K562 (cell line): ENCODE measurements at places on chromosomes 3 and 15.

- no peaks in the 10 kb centered on the region for H3K4me1 ChIP-seq
- no peaks in the 10 kb centered on the region for H3K36me3 ChIP-seq
- H3K27me3 ChIP-seq: no peaks in the 10 kb centered on the region
- H3K27ac ChIP-seq: no peak overlapping the region
Observed at GRCh38 chr3:178982137-178982536, 89.5 kb downstream of the ZMAT3 start.

DNA sequence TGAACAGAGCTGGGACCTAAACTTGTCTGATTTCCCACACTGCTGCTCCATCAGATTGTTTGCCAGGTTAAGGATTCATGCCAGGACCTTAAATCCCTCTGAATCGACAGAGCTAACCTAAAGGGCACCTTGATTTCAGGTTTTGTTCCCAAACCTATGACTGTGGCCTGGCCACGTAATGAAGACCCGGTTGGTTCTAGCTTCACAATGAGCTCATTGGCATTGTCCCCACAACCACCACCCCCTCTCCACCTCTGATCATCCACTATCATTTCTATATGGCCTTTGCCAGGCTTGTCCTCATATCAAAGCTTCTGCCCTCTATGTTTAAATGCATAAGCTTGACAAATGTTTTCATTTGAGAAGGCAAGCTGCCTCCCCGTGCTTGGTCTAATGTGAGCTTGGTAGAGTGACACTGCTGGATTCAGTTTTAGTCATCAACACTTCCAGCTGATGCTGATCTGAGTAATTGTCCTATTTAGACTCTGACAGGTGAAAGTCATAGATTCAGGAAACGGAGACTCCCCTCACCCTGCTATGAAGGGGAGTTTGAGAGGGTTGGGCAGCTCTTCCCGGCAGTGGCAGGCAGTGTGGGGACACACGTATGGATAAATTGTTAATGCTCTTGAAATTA, 407.1 kb upstream of the CFAP20DC start:
- no peak overlapping the region for H3K27ac ChIP-seq
- no peak overlapping the region for H3K4me3 ChIP-seq
- no peak for DNase-seq

DNA sequence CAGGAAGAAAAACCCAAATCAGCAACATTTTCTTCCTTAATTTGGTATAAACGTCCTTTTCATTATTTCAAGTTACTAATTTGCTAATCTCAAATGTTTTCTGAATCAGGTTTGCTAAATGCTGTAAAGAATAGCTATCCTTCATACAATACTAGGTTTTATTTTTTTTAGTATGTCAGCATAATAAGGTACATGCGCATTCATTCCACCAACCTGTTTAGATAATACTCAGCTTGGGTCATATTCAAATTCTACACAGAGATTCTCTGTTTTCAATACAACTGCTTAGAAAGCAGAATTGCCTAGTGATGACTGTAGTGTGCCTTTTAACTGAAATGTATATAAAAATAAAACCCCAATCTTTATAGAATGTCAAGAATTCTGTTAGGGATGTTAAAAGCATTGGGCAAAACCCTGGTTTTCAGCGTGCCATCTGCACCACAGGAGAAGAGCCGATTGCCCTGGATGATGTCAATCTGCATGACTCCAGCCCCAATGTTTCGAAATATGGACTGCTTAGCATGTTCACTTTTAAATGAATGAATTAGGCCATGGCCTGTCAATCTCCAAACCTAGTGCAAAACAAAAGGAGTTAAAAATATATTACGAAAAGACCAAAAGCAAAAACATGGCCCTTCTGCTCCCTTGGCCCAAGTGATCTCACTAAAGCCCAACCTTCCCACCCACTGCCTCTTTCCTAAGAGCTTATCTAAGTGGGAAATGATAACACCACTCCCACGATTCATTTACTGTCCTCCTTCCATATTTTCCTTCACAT, 107.4 kb downstream of the GLDN start:
- no peak overlapping the region for H3K27ac ChIP-seq
- H3K27me3 ChIP-seq: no peaks in the 10 kb centered on the region
- H3K4me1 ChIP-seq: no peaks in the 10 kb centered on the region
- peaks cover 66% of the 10 kb centered on the region for H3K36me3 ChIP-seq

DNA sequence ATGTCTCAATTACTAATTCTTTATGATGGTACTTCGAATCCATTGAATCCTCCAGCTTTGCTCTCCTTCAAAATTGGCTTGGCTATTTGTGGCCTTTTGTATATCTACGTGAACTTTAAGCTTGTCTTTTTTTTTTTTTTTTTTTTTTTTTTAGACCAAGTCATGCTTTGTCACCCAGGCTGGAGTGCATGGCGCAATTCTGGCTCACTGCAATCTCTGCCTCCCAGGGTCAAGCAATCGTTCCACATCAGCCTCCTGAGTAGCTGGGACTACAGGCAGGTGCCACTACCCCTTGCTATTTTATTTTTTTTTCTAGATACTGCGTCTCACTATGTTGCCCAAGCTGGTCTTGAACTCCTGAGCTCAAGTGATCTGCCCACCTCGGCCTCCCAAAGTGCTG, 7.7 kb upstream of the DIPK2A start:
- H3K4me3 ChIP-seq: no peak overlapping the region
- no peaks in the 10 kb centered on the region for H3K4me1 ChIP-seq
- no peak for DNase-seq
- no peaks in the 10 kb centered on the region for H3K27me3 ChIP-seq

DNA sequence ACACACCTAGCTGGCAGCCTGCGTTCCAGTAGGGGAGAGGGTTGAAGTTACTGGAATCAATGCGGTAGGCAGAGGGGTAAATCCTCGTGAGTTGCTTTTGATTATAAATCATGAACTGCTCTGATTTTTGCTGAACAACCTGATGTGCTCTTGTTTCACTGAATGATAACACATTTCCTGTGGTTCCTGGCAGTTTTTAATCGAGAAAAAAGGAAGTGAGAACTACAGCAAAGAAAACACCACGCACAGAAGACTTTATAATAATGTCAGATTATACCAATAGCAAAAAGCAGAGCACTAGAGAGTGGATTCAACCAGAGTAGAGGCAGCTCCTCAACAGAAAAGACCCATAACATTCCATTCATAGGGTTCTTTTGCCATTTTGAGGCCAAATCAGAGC, 200.8 kb upstream of the STRIT1 start:
- no peak for DNase-seq
- no peaks in the 10 kb centered on the region for H3K27me3 ChIP-seq
- H3K36me3 ChIP-seq: no peaks in the 10 kb centered on the region
- no peaks in the 10 kb centered on the region for H3K4me1 ChIP-seq
- H3K27ac ChIP-seq: no peak overlapping the region

DNA sequence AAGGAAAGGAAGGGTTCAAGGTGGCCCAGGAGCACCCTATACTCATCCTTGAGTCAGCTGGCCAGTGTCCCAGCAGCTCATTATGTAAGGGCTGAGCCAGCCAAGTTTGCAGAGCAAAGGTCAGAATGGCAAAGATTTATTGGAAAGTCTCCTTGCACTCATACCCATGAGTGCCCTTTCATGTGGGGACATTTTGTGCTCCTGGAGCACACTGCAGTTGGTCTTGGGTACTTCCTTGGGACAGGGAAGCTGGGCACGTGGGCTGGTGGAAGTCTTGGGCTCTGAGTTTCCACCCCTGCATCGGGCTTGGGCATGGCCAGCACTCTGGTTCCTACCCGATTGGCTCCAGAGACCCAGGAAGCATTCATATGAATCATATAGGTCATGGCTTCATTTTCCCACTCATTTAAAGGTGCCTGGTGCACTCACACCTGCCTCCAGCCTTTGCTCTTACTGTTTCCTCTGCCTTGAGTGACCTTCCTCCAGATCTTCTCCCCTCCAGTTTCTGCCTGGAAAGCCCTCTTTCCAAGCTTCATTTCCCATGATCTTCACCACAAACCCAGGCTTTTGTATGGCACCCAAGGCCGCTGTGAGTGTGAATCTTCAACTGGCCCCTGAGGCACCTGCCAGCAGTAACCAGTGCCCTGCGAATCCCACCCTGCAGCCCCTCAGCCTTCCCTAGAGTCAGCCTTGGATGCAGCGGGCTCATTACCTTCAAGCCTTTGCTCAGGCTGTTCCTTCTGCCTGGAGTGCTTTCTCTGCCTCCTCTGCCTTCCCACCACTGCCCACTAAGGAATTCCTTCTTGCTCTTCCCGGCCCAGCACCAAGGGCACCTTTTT, 10.5 kb upstream of the PRKCD start:
- H3K27me3 ChIP-seq: peaks cover 5% of the 10 kb centered on the region; the same call in 1 of the 2 replicates
- H3K4me1 ChIP-seq: peaks cover 8% of the 10 kb centered on the region; the same call in 1 of the 2 replicates
- H3K27ac ChIP-seq: no peak overlapping the region
- H3K4me3 ChIP-seq: no peak overlapping the region
- DNase-seq: no peak

DNA sequence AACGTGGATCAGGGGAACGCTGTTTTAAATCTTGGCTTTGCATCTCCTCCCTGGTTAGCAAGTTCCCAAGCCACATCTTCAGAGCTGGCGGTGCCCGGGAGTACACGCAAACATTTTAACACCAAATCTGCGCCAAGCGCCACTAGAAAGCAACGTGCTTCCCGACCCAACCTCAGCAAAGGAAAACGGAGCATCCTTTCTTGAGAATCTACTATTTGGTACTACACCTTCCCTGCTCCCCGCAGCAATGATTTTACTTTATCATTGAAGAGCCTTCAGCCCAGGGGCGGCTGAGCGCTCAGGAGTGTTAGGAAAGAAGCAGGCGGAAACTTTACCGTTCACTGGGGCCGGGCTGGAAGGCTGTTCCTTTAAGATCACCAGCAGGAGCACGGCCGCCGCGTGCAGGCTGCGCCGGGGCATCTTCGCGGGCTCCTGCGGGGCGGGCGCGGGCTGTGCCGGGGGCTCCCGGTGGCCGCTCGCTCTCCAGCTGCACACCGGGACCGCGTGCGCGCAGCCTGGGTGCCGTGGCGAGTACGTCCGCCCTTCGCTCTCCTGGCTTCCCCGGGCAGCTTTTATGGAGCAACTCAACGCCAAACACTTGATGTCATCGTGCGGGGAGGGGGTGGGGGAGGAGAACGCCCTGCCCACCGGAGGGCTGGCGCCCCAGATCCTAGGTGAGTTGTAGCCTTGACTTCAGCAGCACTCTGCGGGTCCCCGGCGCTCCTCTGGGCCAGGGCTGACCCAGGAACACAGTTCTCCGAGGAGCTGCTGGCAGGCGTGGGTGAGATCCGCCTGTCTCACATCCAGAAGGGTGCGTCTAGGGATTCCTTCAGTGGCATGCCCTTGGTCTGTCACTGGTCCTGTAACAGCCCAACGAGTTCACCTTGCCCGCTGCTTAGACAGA, at the start of gene CA12:
CA12 (minus strand) TSS at position 546 of the 904 bp plus-strand sequence; CDS start at position 420, 126 bp downstream.
- no peaks in the 10 kb centered on the region for H3K27me3 ChIP-seq
- no peak within 1 kb of the TSS for H3K4me3 ChIP-seq
- no peak for DNase-seq
- H3K27ac ChIP-seq: no peak within 1 kb of the TSS
- H3K4me1 ChIP-seq: no peaks in the 10 kb centered on the region; the same call in 1 of the 3 replicates
- no peaks in the 10 kb centered on the region for H3K36me3 ChIP-seq
